Fibroblast of skin of left biceps (primary cell): ENCODE measurements at places on chromosomes 3 and 15.

DNA sequence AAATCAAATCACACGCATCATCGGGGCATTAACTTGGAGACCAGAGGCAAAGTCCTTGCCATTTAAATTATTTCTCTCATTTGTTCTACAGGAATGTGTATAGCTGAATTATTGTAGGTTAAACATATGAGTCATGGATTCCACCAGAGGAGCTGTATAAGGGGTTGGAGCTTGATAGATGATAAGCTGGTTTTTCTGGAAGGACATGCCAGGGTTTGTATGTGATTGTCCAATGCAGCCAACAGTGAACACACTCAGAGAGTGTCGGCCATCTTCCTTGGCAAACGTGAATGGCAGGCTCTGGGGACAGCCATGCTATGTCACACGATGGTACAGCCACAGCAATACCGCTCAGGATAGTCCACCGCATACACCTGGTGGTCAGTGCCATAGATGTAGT, 25.1 kb downstream of the SSUH2 start:
- DNase-seq, result peak; percentile 36

GRCh38 chr3:10008588-10009344, 17.5 kb upstream of the FANCD2 start:
- no peak for DNase-seq

DNA sequence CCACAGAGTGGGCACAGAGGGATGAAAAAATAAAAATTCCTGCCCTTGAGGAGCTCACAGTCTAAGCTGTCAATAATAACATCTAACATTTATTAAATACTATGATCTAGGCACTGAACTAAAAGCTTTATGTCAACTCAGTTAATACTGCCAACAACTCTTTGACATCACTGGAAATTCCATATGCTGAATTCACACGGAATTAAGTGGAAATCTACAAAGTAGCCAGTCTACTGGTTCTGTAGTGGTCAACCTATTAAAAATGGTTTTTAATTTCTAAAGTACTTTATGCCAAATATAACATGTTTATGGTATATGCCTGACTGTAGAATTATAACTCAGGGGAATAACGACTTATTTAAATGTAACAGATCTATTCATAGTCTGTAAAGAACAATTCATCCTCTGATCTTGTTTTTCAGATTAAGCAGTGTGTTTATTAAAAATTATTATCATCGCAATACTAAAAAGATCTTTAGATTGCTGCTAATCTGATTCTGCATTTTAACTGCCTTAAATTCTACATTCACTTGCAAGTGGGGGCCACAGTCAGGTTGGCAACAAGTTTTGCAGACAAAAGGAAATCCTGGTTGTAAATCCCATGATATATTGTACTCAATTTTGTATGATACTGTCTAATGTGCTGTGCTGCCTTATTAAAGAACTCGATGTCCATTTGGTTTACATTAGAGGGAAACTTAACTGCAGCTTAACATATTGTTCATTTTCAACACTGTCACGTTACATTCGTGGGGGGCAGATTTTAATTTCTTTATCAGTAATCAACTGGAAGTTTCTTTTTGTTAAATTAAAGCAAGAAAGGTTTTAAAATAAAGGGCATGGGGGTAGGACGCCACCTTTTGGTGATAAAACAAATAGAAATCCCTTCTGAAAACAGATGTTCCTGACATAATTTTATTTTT, 2.6 kb upstream of the FOXP1 start:
- no peak for DNase-seq

GRCh38 chr3:43153216-43154083, 47.6 kb upstream of the POMGNT2 start:
- DNase-seq, result peak; percentile 21
